ENCODE measurements at places on chromosomes 6 and 20.

DNA sequence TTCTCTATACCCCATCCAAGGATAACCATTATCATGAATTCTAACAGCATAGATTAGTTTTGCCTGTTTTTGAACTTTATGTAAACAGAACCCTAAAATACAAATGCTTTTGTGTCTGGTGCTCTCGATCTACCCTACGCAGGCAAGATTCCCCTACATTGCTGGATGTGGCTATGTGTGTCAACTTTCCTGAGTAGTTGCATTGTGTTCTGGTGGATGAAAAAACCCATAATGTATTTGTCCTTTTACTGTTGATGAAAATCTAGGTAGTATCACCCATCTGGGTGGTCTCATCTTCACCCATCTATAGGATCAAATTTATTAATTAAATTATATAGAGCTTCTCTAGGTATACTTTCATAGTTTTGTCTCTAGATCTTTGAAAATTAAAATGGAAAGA lies 211.7 kb downstream of the ANKRD60 start:
- no peak for DNase-seq

- DNase-seq = no peak
Observed at GRCh38 chr6:49653942-49654341, 17.3 kb upstream of the RHAG start.

DNA sequence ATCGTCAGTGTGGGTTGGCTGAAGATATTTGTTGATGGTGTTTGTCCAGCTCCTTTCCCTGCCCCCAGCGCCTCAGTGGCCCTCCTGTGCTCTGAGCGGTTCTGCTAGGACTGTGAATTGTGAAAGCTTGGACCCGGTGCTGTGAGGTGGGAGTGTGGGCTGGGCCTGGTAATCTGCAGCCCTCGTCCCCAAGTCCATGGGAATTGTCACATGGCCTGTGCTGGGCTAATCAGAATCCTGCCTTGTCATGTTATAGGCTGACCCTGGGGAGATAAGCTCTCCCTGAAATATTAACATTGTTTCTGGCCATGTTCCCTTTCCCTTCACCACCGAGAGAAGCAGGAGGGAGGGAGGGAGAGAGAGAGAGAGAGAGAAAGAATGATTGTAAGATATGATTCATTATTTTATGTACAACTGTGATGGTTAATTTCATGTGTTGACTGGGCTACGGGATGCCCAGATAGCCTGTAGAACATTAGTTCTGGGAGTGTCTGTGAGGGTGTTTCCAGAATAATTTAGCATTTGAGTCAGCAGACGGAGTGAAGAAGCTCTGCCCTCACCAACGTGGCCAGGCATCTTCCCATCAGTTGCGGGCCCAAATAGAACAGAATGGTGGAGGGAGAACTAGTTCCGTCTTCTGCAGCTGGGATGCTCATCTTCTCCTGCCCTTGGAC lies 62.4 kb downstream of the TFAP2C start:
- no peak for DNase-seq

GRCh38 chr20:50427719-50428083 lies 82.5 kb upstream of the PTPN1 start:
- no peak for DNase-seq

- DNase-seq = no peak
Observed at GRCh38 chr20:36967636-36968035, 16.1 kb upstream of the SAMHD1 start.

DNA sequence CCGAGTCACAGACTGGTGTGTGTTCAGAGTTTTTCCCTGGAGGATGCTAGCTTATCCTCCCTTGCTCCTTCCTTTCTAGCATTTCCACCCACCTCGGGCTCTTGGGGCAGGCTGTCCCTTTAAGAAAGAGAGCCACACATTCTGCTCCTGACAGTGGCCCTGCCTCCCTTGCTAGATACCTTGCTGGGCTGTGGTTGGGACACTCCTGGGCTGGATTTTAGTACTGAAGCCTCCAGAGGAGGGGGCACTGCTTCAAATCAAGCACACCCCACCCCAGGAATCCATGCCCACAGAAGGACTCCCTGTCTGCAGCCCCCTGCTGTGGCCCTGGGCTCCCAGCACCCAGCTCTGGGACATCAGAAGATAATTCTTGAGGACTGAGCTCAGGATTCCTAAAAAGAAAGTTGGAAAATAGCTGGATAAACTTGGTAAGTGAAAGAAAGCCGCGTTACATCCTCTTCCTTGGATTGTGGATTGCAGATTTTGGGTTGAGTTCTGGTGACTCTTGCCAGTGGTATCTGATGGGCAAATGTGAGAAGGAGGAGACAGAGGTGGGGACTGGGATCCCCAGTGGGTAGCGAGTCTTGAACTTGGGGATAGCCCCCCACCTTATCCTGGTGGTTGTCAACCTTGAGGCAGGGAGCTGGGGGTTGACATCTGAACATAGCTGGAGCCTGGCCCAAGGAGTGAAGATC lies 29.0 kb downstream of the DAAM2 start:
- no peak for DNase-seq

DNA sequence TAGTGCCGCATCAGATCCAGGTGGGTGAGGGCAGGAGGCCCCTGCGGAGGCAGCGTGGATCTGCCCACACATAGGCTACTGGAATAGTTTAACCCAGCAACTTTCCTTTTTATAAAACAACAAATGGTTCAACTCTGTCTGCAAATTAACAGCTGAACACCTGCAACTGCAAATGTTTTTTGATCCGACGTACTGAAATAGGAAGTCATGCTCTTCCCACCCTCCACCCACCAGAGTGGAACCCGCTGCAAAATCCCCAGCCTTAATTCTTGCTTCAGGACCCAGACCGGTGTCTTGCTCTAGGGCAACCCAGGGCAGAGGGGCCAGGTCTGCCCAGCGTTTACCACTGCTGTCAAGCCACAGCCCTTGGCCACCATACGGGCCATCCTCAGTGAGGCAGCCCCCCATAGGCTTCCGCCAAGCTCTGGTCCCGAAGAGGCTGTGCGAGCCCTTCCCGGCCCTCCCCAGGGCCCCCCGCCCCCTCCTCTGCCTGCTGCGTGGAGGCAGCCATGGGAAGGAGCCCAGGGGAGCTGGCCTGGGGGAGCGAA lies 334.3 kb downstream of the ZFAND3 start:
- no peak for DNase-seq

DNA sequence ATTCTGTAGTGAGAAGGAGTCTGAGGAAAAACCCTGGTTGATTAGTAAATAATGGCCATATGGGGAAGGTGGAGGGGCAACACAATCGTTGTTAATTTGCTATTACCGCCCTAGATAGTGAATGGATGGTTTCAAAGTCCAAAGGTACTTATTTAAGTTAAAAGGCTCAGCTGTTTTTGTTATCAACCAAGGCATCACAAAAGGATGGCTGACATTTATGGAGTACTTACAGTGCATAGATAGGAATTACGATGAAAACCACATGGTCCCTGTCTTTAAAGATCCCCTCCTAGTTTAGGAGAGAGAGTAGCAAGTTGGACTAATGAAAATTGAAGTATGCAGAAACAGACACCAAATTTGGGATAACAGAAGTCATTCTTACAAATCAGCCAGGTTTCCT lies 319.6 kb downstream of the CDKAL1 start:
- DNase-seq = no peak

- no peak for DNase-seq
Observed at GRCh38 chr6:47247227-47247797, 62.4 kb downstream of the TNFRSF21 start.

DNA sequence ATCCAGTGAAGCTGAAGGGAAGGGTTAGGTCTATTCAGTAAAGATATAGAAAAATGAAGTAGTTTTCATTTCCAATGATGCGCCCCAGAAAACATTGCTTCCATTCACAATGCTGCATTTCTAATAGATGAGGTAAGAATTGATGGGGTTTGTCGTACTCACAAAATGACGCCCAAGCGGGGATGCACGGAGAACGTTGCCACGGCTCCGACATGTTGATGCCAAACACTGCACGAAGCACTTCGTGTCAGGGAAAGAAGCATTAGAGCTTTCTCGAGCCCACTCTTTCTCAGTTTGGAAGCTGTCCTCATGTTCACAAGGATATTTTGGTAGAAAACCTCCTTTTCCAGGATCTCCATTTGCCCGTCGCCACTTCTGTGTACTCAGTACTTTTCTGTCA lies 21.6 kb upstream of the MAFB start:
- DNase-seq = no peak

DNA sequence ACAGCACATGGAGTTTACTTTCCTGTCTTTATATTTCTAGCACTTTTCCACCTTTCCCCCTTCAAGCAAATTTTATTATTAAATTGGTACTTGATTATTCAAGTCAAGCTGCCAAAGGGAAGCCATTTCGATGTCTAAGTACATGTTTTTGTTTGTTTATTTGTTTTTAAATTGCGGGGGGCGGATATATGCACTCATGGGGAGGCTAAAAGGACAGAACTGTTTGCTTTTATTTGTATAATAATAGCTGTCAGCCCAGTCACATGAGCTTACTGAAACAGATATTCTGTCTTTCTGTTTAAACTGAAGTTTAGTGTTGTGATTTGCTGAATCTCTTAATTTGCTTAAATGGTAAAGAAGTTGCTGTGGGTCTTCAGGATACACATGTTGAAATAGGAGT lies 49.6 kb upstream of the PLCG1 start:
- DNase-seq = no peak

DNA sequence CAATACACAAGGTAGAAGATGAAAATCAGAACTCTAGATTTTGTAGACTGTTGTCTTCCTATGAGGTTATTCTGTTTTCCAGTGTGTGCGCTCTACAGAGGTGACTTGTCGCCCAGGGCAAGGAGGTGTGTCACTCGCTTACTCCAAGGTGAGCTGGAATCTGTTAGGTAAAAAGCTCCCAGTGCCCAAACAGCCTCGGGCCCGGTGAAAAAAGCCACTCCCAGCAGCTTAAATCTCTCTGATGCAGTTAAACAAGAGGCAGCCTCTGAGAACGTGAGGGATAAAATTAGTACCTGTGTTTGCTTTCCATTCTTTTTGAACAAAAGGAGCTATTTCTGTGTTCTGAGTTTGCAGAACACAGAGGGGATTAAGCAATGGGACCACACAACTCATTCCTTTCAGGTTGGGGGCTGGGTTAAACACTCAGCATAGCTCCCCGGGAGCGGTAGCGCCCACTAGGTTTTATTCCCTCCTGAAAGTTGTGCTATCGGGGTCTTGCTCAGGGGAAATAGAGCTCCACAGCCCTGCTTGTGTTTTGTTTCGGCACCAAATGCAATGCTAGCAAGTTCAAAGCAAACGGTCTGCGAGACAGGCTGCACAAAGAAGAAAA lies 181.2 kb downstream of the FOXA2 start:
- DNase-seq = no peak

GRCh38 chr20:60010689-60011458 lies 52.7 kb downstream of the CDH26 start:
- DNase-seq = no peak

DNA sequence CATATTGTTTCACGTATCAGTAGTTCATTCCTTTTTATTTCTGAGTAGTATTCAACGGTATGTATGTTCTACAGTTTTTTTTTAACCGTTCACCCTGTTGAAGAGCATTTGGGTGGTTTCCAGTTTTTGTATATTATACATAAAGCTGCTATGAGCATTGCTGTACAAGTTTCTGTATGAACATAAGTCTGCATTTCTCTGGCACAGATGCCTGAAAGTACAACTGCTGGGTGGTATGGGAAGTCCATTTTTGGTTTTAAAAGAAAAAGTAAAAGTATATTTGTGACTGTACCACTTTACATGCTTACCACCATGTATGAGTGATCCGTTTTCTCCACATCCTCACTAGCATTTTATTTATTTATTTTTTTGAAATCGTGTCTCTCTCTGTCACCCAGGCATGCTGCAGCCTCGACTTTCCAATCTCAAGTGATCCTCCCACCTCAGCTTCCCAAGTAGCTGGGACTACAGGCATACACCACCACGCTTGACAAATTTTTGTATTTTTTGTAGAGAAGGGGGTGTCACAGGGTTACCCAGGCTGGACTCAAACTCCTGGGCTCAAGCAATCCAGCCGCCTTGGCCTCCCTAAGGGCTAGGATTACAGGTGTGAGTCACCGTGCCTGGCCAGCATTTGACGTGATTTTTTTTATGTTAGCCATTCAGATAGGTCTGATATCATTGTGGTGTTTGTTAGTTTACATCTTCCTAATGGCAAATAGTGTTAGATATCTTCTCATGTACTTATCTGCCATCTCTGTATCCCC lies 11.0 kb upstream of the SIM1 start:
- no peak for DNase-seq

DNA sequence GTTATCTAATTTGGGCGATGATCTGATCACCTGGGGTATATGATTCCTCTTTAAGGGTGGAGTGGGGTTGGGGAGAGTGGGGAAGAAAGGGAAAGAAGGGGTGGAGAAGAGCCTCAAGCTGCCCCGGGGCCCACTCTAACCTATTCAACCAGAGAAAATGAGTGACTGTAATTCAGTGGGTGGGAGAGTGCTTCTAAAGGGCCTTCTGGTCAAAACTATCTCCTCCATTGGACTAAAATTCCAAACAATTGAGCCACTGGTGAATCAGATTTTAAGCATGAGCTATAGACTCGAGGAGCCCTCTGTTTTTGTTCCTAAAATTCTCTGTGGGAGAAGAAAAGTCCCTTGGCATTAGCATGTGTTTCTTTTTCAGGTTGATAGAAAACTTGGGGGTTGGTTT lies 296.8 kb downstream of the CLIC5 start:
- DNase-seq = no peak

DNA sequence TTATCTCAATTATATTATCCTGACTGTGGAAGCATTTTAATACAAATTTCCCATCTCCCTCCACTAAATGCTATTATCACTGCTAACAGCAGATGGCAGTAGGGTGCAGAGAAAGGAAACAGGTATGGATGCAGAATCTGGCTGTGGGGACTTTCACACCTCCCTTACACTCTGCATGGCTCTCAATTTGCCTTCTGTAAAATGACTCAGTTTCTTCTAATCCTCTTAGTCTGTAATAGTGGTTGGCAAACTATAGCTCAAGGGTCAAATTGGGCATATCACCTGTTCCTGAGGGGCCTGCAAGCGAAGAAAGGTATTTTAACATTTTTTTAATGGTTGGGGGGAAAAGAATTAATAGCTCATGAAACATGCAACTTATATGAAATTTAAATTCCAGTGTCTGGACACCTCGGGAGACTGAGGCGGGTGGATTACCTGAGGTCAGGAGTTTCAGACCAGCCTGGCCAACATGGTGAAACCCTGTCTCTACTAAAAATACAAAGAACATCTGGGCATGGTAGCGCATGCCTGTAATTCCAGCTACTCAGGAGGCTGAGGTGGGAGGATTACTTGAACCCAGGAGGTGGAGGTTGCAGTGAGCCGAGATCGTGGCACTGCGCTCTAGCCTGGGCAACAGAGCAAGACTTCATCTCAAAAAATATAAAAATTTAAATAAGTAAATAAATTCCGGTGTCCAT lies 83.5 kb downstream of the ZMYND8 start:
- no peak for DNase-seq

- DNase-seq = no peak
Observed at GRCh38 chr20:10060226-10060625, 25.4 kb downstream of the ANKEF1 start.

- no peak for DNase-seq
Observed at GRCh38 chr6:113299531-113299930, 557.6 kb upstream of the MARCKS start.

DNA sequence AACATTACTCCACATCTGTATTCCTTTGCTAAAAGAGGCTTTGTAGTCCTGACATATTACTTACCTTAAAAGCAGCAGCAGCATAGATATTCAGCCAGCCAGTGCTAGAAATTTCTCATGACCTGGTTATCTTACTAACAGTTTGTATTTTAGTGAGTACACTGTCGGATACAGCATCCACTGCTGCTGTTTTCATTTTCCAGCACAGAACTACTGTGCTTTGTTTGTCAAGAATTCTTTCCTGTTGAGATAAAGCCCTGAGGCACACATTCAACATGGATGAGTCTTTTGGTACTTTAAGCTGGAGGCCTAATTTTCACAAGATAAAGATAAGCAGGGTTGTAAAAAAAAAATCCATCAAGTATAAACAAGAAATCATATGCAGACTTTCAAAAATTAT lies 311.2 kb upstream of the OPRM1 start:
- no peak for DNase-seq

Measured in activated T-helper 9 cell treated with anti-CD3 and anti-CD28 coated beads, Interleukin-2, amount 50 U/mL, for 16 hours (primary cell).